ENCODE measurements at places on chromosomes 13 and 19.

DNA sequence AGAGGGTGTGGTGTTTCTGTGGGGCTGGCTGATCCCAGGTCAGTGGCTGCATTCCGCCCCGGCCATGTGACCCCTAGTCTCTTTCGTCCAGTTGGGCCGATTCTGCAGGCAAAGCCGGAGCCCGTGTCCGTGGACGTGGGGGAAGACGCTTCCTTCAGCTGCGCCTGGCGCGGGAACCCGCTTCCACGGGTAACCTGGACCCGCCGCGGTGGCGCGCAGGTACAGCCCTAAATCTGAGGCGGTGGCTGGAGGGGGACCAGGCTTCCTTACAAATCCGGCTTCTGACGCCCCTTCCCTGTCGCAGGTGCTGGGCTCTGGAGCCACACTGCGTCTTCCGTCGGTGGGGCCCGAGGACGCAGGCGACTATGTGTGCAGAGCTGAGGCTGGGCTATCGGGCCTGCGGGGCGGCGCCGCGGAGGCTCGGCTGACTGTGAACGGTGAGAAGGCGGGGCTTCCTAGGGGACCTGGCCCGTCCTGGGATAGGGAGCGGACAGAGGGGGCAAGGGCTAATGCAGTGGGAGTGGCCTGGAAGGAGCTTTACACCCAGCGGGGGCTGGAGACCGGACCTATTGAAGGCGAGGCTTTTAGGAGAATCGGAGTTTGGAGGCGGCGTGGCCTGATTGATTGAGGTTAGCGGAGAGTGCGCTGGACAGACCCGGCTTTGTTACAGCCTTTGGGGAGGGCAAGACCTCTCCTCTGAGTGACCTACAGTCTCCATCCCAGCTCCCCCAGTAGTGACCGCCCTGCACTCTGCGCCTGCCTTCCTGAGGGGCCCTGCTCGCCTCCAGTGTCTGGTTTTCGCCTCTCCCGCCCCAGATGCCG is 4.3 kb downstream of the KIRREL2 start:
- no peak for DNase-seq

DNA sequence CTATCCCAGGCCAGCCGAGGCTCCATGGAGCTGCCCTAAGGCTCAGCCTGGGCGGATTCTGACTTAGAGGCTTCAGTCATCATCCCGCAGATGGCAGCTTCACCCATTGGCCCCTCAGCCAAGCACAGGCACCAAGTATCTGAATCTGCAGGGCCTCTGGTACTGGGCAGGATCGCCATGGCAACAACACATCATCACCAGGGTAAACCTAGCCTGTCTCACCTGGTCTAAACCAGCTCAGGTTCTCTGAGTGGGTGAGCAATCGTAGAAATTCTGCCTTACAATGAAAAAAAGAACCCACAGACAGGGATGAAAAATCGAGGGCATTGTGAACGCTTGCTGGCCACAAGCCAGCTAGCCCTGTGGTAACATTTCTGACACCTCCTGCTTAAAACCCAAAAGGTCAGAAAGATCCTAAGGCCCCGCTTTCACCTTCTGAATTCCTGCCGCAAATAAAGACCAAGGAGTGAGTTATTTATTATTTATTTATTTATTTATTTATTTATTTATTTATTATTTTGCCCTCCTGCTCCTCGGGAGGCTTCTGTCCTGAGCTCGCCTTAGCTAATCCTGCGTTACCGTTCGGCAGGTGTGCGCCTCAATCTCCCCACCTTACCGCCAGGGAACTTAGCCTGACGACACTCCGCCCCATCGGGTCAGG is 12.0 kb upstream of the CEACAM21 start:
- no peak for DNase-seq

DNA sequence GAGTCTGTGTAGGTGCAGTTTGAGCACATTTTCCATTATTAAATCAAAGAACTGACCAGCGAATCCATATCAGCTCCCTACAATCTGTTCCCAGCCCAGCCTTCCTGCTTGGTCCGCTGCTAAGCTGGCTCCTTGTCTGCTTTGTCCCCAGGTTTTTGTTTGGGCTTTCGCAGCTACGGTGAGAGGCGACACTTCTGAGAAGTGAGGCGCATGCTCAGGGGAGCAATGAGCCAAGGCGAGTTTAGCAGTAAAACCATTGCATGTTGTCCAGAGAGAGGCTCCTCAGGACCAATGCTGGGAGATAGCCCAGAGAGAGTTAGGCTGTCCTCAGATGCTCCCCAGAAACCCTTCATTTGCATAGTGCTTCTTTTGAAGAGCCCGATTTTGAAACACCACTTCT is 162.0 kb downstream of the ITGBL1 start:
- no peak for DNase-seq

GRCh38 chr13:102236341-102236740 is 165.5 kb downstream of the FGF14 start:
- no peak for DNase-seq

All from epithelial cell of esophagus (primary cell).